ENCODE measurements at places on chromosomes 2 and 18.
A peak's percentile ranks its signal among the peaks of the same experiment; 100 is the strongest.

DNA sequence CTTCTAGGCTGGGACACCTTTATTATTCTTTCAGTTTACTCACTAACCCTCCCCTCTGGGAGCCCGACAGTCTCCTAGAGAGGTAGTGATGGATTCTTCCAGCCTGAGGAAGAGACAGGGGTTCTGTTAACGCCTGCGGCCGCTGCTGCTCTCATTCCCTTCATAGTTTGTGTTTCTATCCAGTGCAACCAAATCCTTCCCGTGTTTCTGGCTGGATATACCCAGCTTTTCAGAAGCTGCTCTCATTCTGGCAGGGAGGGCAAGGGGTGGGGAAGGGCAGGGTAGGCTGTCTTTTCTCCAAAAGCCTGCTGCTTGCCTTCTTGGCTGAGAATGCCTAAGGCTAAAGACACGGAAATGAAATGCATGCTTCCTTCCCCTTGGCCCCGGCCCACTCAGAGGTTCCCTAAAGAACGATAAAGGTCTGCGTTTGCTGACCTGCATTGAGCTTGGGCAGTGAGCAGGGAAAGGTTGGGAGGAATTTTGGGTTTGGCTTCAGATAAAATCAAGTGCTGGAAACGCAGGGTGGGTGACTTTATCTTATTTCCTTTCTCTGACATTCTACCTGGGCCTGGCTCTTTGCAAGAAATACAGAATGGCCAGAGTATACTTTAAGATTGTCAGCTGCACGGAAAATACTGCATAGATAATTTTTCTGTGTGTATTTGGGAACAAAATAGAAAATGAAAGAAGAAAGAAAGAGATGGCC is 390.9 kb downstream of the NBAS start:
- no peak for DNase-seq

- DNase-seq = no peak
Observed at GRCh38 chr18:13549880-13550232, 176.5 kb downstream of the FAM210A start.

DNA sequence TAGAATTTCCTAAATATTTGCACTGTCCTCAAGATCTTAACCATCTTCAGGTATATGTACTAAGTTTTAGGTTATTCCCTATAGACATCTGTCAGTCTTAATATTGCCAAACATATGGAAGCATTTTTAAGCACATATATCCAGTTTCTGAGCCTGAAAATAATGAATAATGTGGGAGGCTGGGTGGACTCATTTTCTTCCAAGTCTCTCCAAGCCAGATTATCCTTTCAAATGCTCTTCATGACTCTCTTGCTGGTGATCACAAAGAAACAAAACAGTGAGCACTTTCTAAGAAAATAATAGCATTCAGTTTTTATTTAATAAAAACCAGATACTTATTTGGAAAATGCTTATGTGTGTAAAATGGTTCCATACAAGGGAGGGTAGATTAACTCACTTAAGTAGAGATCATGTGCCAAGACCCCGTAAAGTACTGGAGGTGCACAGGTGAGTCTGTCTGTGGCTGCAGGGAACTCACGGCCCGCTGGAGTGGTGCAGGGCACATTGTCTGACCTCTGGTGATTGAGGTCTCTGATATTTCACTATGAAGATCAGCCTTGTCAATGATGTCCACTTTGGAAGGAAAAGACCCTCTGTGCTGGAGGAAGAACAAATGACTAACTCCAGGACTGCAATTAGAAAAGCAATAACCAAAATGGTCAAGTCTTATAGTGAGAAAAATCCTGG is 161.6 kb downstream of the TMEM18 start:
- no peak for DNase-seq

- no peak for DNase-seq
Observed at GRCh38 chr18:63287691-63288220, 31.8 kb downstream of the BCL2 start.

- no peak for DNase-seq
Observed at GRCh38 chr2:6254441-6254840, 562.3 kb downstream of the SOX11 start.

GRCh38 chr2:203869223-203870042 is 1.9 kb downstream of the CTLA4 start:
- peak; percentile 61 for DNase-seq

DNA sequence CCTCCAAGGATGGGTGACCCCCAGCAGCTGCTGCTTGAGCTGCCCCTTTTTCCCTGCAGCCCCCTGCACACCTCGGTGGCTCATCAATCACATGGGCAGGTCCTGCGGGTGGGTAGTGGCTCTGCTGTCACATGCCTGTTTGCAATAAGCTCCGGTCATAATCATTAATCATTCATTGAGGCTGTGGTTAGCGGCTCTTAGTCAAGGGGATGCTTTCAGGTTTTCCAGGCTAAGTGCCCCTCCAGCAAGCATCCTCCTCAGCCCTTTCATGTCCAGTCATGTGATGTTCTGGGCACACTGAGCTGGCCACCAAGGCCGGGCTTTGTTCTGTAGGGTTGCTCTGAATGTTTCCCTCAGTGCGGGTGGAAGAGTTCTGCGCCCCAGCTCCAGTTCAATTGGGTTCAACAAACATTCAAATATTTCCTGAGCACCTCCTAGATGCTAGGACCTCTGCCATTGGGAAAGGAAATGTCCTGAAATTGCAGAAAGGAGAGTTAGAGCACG is 96.4 kb upstream of the LDAH start:
- no peak for DNase-seq

GRCh38 chr2:26668041-26668440 is 24.5 kb upstream of the KCNK3 start:
- DNase-seq = no peak

- DNase-seq = no peak
Observed at GRCh38 chr18:66601649-66602048, 2.2 kb downstream of the CDH19 start.
